Osteocyte (in vitro differentiated cells): ENCODE measurements at places on chromosomes 12 and 14. TPM values are rescaled to one million over a fixed set of nuclear protein-coding genes. Genes with fewer than 3 reads are reported as not detected.

DNA sequence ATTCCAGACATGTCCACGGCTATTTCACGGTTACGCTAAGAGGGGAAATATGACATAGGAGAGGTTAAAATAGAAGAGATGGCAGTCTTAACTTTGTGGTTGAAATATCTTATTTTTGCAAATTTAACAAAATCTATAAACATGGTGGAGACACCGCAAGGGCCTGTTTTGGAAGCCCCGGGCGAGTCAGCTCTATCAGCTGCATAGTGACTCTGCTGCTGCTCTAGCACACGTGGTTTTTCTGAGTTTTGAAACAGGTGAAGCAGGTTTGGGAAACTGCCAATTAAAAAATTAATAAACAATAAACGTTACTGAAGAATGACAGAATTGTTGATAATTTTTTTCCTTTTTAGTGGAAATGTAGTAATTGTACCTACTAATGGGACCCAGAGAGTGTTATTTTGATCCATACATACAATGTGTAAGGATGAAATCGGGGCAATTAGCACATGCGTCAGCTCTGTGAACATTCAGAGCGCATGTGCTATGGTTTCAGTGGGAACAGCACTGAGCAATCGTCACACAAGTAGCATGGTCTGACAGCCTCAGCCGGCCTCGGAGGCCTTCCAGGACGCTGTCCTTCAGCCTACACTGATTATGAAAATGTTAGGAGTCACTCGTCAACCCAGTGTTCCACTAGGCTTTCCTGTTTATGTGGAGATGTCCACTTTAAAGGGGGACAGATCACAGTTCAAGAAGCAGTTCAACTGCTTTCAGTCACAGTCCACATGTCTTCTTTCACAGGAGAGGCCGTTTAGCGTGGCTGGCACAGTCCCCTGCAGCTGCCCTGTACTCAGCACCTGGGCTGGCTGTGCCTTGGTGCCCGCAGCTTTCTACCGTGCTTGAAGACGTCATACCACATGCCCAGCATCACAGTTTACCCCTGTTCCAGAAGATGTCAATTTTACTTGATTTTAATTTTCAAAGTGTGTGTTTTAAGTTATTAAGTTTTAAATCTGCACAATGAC is 51.8 kb downstream of the MOK start:
- DNase-seq, result no peak
- H3K36me3 ChIP-seq, result peaks cover 2% of the 10 kb centered on the region
- H3K27me3 ChIP-seq, result no peaks in the 10 kb centered on the region

The PAPLN gene
- total RNA-seq, result 44.3 and 48.7 TPM in 2 replicates

GRCh38 chr14:105391541-105391940 is 6.8 kb upstream of the TEX22 start:
- peaks cover 11% of the 10 kb centered on the region for H3K36me3 ChIP-seq
- no peak overlapping the region for H3K27ac ChIP-seq
- H3K27me3 ChIP-seq, result no peaks in the 10 kb centered on the region
- no peak overlapping the region for H3K4me3 ChIP-seq

The MORN3 gene
- total RNA-seq, result 0.11 and 0.29 TPM in 2 replicates

- peaks cover 27% of the 10 kb centered on the region for H3K4me1 ChIP-seq
- DNase-seq, result peak; percentile 85
- H3K4me3 ChIP-seq, result peak overlapping the region; percentile 93
- peak overlapping the region; percentile 97 for H3K27ac ChIP-seq
- peaks cover 2% of the 10 kb centered on the region for H3K36me3 ChIP-seq
- no peaks in the 10 kb centered on the region for H3K27me3 ChIP-seq
Observed at GRCh38 chr12:57430112-57430930, 522 bp downstream of the R3HDM2 start.

- peaks cover 23% of the 10 kb centered on the region for H3K27me3 ChIP-seq
- no peaks in the 10 kb centered on the region for H3K4me1 ChIP-seq
- H3K36me3 ChIP-seq, result no peaks in the 10 kb centered on the region
- H3K27ac ChIP-seq, result no peak overlapping the region
- H3K4me3 ChIP-seq, result no peak overlapping the region
- DNase-seq, result no peak
Observed at GRCh38 chr12:109653890-109654289, 59.7 kb upstream of the FAM222A start.

The OR6C4 gene
- not detected in 2 replicates for total RNA-seq

- no peak overlapping the region for H3K27ac ChIP-seq
- H3K4me3 ChIP-seq, result no peak overlapping the region
- no peak for DNase-seq
- peaks cover 25% of the 10 kb centered on the region for H3K27me3 ChIP-seq
- peaks cover 10% of the 10 kb centered on the region for H3K4me1 ChIP-seq
Observed at GRCh38 chr12:22318108-22318737, 16.3 kb downstream of the ST8SIA1 start.

- peaks cover 3% of the 10 kb centered on the region for H3K36me3 ChIP-seq
- no peak overlapping the region for H3K27ac ChIP-seq
- H3K4me3 ChIP-seq, result no peak overlapping the region
- no peaks in the 10 kb centered on the region for H3K27me3 ChIP-seq
Observed at GRCh38 chr14:104887623-104888488, 22.8 kb downstream of the CEP170B start.

DNA sequence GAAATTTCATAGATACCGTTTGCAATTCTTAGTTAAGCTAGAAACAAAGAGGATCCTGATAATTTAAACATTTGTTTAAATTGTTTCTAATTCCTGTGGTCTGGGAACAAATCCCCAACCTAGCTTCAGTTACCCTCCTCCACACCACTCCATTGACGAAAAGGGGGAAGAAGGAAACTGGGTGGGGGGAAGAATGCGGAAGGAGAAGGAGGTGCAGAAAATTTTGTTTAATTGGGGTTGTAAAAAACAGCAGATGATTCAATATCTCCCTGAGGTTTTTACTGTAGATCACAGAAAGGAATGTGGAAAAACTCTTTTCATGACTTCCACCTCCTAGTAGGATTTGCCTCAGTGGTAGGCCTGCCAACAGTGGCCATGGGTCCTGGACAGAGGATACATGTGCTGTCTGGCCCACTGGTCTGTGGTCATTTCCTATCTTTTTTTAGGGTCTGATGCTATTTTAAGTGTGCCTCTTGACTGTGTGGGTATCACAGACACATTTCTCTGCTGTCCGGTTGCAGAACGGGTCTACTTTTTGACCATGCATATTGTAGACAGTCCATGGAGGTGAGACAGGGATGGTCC is 122.9 kb upstream of the PCED1B start:
- no peaks in the 10 kb centered on the region for H3K27me3 ChIP-seq
- H3K4me3 ChIP-seq, result no peak overlapping the region
- H3K36me3 ChIP-seq, result peaks cover 2% of the 10 kb centered on the region
- no peak overlapping the region for H3K27ac ChIP-seq

GRCh38 chr14:61474701-61475100 is 153.3 kb downstream of the PRKCH start:
- H3K4me3 ChIP-seq, result no peak overlapping the region
- no peak overlapping the region for H3K27ac ChIP-seq
- no peak for DNase-seq
- H3K27me3 ChIP-seq, result no peaks in the 10 kb centered on the region

DNA sequence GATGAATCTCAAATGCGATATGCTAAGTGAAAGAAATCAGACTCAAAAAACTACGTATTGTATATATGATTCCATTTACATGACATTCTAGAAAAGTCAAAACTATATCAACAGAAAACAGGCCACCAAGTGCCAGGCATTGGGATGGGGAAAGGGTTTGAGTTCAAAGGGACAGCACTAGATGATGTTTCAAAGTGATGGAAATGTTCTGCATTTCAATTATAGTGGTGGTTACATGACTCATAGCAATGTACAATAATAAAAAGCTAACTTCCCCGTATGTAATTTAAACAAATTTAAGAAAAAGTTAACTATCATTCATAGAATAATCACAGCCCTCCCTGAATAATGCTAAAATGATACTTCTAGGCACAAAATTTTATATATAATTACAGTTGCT is 13.5 kb downstream of the HECTD1 start:
- DNase-seq, result no peak
- H3K36me3 ChIP-seq, result peaks cover 27% of the 10 kb centered on the region
- no peaks in the 10 kb centered on the region for H3K27me3 ChIP-seq
- H3K27ac ChIP-seq, result peak overlapping the region; percentile 44
- no peak overlapping the region for H3K4me3 ChIP-seq
- peaks cover 46% of the 10 kb centered on the region for H3K4me1 ChIP-seq

DNA sequence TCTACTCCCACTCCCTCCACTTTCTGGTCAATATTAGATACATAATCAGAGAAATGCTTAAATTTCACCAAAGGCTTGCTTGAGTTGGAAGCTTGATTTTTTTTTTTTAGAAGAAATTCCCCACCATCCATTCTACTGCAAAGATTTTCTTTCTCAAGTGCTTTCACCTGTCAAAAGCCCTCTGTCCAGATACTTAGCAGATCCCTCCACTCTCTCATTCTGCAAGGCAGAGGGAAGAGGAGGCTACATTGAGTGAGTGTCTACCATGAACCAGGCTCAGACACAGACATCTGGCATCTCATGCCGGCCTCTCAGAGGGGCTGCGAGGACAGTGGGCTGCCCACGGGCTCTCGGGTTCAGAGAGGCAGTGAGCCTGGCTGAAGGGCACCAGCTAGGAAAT is 127.6 kb upstream of the GSC start:
- H3K27me3 ChIP-seq, result no peaks in the 10 kb centered on the region
- H3K4me1 ChIP-seq, result peaks cover 14% of the 10 kb centered on the region
- DNase-seq, result no peak
- H3K4me3 ChIP-seq, result no peak overlapping the region

- no peak for DNase-seq
- H3K36me3 ChIP-seq, result peaks cover 10% of the 10 kb centered on the region
- H3K4me1 ChIP-seq, result peaks cover 80% of the 10 kb centered on the region
- peak overlapping the region; percentile 14 for H3K4me3 ChIP-seq
- H3K27ac ChIP-seq, result peak overlapping the region; percentile 95
Observed at GRCh38 chr12:113242026-113242418, 20.8 kb downstream of the TPCN1 start.

The KCNH3 gene
- total RNA-seq, result 0.35 TPM in 1 of 2 replicates, not detected in the other

The CLEC2B gene
- total RNA-seq, result not detected in 2 replicates

GRCh38 chr12:49917166-49917787 is 13.6 kb upstream of the FAIM2 start:
- peaks cover 7% of the 10 kb centered on the region for H3K4me1 ChIP-seq
- H3K27me3 ChIP-seq, result peaks cover 2% of the 10 kb centered on the region
- DNase-seq, result no peak
- no peak overlapping the region for H3K4me3 ChIP-seq
- no peak overlapping the region for H3K27ac ChIP-seq

GRCh38 chr14:100784523-100785337 is 41.2 kb upstream of the MEG3 start:
- H3K36me3 ChIP-seq, result no peaks in the 10 kb centered on the region
- no peak overlapping the region for H3K4me3 ChIP-seq
- no peak for DNase-seq
- H3K4me1 ChIP-seq, result peaks cover 2% of the 10 kb centered on the region
- H3K27ac ChIP-seq, result no peak overlapping the region

DNA sequence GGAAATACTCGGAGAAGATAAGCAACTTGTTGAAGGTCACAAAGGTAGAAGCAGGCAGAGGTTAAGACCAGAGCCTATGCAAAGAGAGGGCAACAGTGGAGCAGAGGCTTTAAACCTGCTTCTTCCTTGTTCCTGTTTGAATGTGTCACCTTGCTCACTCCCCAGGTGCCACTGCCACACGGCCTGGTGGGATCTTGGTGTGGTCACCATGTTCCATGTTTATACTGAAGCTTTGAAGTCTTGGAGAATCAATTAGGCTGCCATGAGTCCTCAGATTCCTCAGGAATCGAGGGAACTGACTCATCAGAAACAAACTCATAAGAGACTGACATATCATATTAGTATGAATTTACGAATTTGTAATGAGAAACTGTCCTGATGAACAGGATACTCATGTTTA is 46.8 kb downstream of the IQSEC3 start:
- H3K36me3 ChIP-seq, result no peaks in the 10 kb centered on the region
- H3K4me1 ChIP-seq, result no peaks in the 10 kb centered on the region
- H3K27me3 ChIP-seq, result peaks cover 54% of the 10 kb centered on the region
- DNase-seq, result no peak
- no peak overlapping the region for H3K27ac ChIP-seq
